COR-L47 (cell line): ENCODE measurements at places on chromosomes 1 and 21.

GRCh38 chr1:15767941-15768340 is 9.3 kb downstream of the FBLIM1 start:
- no peak for DNase-seq

DNA sequence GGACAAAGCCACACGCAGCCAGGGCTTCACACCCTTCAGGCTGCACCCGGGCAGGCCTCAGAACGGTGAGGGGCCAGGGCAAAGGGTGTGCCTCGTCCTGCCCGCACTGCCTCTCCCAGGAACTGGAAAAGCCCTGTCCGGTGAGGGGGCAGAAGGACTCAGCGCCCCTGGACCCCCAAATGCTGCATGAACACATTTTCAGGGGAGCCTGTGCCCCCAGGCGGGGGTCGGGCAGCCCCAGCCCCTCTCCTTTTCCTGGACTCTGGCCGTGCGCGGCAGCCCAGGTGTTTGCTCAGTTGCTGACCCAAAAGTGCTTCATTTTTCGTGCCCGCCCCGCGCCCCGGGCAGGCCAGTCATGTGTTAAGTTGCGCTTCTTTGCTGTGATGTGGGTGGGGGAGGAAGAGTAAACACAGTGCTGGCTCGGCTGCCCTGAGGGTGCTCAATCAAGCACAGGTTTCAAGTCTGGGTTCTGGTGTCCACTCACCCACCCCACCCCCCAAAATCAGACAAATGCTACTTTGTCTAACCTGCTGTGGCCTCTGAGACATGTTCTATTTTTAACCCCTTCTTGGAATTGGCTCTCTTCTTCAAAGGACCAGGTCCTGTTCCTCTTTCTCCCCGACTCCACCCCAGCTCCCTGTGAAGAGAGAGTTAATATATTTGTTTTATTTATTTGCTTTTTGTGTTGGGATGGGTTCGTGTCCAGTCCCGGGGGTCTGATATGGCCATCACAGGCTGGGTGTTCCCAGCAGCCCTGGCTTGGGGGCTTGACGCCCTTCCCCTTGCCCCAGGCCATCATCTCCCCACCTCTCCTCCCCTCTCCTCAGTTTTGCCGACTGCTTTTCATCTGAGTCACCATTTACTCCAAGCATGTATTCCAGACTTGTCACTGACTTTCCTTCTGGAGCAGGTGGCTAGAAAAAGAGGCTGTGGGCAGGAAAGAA is 8.1 kb downstream of the PSRC1 start:
- peak; percentile 58 for DNase-seq

GRCh38 chr1:230171356-230172015 is 104.4 kb downstream of the GALNT2 start:
- DNase-seq = no peak

GRCh38 chr1:66073388-66073787 is 280.7 kb downstream of the PDE4B start:
- no peak for DNase-seq

DNA sequence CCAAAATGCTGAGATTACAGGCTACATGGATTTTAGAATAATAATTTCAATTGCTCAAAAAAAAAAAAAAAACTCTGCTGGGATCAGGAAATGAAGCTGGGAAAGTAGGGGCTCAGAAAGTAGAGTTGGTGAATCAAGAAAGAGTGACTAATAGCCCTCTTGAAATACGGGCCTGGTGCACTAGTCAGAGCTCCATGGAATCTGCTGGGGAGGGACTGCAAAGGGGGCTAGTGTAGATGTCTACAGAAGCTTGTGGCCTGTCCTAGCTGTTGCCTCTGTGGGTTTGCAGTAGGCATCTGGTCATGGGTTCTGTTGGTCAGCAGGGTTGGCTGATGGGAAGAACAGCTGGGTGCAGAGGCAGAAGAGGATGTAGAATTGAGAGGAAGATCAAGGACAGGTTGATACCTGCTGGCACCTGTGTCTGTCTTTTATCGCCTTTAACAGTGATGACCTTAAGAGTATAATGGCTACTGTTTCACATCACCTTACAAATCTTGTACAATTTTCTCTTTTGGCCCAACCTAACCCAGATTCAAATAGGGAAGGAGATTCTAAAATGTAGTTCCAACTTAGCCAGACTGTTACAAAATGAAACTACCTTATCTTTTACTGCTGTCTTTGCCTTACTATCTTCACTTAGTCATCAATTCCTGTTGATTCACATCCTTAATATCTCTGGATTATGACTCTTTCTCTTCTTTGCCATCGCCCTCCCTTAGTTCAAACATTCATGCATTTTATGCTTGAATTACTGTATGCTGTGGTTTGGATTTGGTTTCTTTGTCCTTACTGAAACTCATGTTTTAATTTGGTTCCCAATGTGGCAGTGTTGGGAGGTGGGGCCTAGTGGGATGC is 126.2 kb downstream of the GIPC2 start:
- DNase-seq = no peak

GRCh38 chr1:15684042-15684461 is at the start of gene PLEKHM2:
PLEKHM2 (plus strand) TSS chr1:15684320; CDS start chr1:15684559, 239 bp downstream.
- peak; percentile 14 for DNase-seq

GRCh38 chr21:45255381-45256020 is 32.2 kb downstream of the POFUT2 start:
- peak; percentile 80 for DNase-seq

DNA sequence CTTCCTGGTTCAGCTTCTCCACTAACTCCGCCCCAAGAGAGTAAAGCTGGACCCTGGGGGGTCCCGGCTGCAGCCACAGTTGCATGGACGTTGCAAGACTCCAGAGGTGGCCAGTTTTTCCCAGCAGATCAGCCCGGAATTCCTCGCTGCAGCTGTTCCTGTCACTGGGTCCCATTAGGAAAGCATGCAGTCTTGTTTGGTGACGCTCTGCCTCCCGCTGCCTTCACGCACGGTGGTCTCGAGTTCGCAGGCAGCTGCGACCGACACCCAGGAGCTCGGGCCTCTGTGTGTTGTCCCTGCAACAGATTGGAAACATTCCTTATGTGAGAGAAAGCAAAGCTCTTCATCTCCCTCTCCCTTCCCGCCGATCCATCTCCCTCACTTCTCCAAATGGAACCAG is 162.8 kb downstream of the PRDM16 start:
- DNase-seq = no peak

- DNase-seq = no peak
Observed at GRCh38 chr1:152086760-152087159, 2.1 kb downstream of the TCHHL1 start.

DNA sequence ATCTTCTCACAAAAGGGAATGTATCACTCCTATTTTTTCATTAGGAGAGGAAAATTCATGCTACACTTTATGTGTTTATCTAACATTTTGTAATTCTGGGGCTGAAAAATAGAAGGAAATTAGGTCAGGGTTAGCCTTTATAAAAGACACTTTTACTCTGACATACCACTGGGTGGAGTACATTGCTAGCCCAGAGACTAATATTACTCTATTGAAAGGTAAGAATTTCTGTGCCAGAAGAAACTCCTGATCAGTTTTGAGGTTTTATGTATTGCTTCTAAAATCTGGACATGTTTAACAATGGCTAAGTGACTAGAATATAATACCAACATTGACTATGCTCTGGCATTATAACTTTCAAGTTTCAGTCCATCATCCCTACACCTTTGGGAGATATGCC is 724.6 kb downstream of the USP25 start:
- DNase-seq = no peak

- no peak for DNase-seq
Observed at GRCh38 chr21:19010251-19010650, 606.7 kb upstream of the TMPRSS15 start.

GRCh38 chr1:76269155-76269554 is 194.6 kb downstream of the ST6GALNAC3 start:
- DNase-seq = no peak

DNA sequence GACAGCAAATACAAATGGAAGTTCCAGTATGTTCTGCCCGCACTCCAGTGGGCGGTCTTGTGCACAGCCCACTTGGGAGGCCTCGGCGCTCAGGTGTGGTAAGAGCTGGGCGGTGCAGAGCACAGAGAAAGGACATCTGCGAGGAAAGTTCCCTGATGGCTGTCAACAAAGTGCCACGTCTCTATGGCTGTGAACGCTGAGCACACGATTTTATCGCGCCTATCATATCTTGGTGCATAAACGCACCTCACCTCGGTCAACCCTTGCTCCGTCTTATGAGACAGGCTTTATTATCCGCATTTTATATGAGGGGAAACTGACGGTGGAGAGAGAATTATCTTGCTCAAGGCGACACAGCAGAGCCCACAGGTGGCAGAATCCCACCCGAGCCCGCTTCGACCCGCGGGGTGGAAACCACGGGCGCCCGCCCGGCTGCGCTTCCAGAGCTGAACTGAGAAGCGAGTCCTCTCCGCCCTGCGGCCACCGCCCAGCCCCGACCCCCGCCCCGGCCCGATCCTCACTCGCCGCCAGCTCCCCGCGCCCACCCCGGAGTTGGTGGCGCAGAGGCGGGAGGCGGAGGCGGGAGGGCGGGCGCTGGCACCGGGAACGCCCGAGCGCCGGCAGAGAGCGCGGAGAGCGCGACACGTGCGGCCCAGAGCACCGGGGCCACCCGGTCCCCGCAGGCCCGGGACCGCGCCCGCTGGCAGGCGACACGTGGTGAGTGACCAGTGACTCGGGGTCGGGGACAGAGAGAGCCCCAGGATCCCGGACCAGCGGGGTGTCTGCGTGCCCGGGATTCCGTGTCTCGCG is at the start of gene IL12RB2:
Gene IL12RB2 (plus strand): TSS at position 623 of the 810 bp plus-strand sequence. CDS start 12,496 bp downstream, outside the sequence.
- DNase-seq = no peak

DNA sequence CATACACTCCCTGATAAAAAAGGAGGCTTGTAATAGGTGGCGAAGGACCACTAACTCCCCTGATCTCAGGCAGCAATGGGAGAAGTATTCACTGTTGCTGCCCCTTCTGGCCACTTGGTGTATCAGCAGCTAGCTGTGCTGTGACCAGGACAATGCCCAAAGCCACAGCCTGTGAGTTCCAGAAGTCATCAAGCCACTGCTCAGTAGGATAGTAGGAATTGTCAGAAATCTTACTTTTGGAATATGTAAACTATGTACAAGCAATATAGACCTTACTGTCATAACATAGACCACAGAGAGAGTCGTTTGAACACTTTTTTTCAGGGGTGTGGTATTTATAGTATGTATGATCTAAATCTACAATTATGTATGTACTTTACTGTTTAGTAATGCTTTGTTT is 248.3 kb upstream of the CAMK1G start:
- DNase-seq = peak; percentile 24
